ENCODE measurements at places on chromosomes 7 and 10. TPM values are rescaled to one million over a fixed set of nuclear protein-coding genes. Genes with fewer than 3 reads are reported as not detected.

The NRAP gene
- total RNA-seq = not detected

The ECD gene
- 26.0 TPM for total RNA-seq

The EBLN1 gene
- total RNA-seq = not detected

The CC2D2B gene
- 0.52 TPM for total RNA-seq

The KIF11 gene
- 36.5 TPM for total RNA-seq

The NRP1 gene
- 89.4 TPM for total RNA-seq

The CRTAC1 gene
- not detected for total RNA-seq

The LEP gene
- total RNA-seq = not detected

The ITPRID1 gene
- total RNA-seq = not detected

All from epithelial cell of proximal tubule (primary cell).